ENCODE measurements at places on chromosomes 1 and 21.

- no peak for DNase-seq
These were observed 25.3 kb upstream of the TMCO1 start for GRCh38 chr1:165793951-165794350.

GRCh38 chr1:152946651-152947256 is at the start of gene SPRR5:
Gene SPRR5 (plus strand): TSS chr1:152947206. CDS start chr1:152948555, 1,349 bp downstream.
- no peak for DNase-seq

DNA sequence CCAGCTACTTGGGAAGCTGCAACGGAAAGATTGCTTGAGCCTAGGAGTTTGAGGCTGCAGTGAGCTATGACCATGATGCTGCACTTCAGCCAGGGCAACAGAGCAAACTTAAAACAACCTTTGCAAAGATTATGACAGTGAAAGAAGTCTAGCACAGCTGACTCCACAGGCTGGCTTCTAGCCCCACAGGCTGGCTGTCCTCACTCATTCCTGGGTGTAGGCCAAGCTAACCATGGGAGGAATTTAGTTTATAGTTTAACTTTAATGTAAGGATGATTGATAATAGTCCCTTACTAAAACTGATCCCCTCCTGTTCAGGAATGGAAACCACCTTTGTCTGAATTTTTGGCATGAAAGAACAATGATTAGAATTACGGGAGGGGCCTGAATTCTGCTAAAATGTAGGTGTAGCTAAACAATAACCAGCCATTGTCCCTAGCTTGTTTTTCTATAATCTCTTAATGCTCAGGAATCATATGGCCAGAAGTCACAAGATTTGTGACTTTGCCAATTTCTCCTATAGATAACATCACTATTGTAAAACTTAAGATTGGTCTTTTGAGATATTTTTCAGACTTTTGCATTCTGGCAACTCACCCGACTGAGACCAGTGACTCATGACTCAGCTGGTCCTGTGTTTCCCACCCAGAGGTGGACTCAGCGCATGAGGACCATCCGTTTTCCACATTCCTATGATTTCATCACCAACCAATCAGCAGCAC is 28.1 kb upstream of the SGIP1 start:
- DNase-seq: no peak

DNA sequence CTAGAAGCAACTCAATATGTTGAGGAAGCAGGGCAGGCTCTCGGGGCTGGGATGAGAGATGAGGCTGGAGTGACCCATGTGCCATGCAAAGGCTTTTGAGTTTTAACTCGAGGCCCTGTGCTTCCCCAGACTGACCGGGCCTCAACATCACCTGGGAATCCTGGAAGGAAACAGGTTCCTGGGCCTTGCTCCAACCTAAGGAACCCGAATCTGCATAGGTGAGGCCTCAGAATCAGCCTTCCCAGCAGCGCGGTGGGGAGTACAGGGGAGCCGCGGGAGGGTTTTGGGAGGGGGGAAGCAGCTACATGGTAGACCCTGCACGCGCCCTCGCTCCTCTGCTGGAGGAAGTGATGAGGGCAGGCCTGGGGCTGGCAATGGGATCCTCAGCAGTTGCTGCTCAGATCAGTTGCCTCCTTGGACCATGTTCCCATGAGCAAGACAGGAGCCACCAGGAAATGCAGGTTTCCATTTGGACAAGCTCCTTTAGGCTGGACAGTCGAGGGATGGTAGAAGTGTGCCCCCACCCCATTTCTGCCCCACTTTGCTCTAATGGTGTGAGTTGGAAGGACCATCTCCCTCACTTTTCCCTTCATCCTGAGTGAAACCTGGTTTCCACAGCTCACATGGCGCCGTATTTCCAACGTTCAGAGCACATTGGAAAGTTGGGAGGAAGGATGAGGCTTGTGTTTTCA is 4.5 kb upstream of the KIAA1614 start:
- DNase-seq: no peak

DNA sequence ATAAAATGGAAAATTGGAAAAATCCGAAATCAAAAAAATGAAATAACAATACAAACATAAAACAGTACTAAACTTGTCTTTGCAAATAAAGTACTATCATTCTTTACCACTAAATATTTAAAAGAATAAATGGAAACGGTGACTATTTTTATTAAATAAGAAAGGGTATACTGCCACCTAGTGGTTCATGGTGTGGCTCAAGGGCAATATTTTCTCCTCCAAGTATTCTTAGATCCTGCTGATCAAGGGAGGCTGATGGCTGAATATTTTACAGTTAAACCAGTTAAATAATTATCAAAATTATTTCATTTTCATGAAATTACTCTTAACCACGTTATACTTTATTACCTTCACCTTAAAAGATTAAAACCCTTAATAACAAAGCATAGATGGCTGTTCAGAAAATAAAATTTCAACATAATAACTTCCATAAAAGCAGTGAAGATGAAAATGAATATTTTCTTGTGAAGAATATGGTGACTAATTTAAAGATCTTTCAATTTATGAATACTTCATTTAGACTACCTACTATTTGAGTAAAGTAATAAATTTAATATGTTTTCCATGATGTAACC is 1793.9 kb downstream of the NCAM2 start:
- peak; percentile 40 for DNase-seq

GRCh38 chr1:41856944-41857285 is 61.8 kb downstream of the HIVEP3 start:
- no peak for DNase-seq

GRCh38 chr1:181711820-181712219 is 228.5 kb downstream of the CACNA1E start:
- DNase-seq: no peak

- no peak for DNase-seq
These were observed 135.1 kb downstream of the CLIC6 start for GRCh38 chr21:34803782-34804370.

GRCh38 chr1:4978660-4979390 is 324.4 kb downstream of the AJAP1 start:
- no peak for DNase-seq

GRCh38 chr1:155218854-155219591 is 10.5 kb downstream of the MTX1 start:
- DNase-seq: peak; percentile 55

DNA sequence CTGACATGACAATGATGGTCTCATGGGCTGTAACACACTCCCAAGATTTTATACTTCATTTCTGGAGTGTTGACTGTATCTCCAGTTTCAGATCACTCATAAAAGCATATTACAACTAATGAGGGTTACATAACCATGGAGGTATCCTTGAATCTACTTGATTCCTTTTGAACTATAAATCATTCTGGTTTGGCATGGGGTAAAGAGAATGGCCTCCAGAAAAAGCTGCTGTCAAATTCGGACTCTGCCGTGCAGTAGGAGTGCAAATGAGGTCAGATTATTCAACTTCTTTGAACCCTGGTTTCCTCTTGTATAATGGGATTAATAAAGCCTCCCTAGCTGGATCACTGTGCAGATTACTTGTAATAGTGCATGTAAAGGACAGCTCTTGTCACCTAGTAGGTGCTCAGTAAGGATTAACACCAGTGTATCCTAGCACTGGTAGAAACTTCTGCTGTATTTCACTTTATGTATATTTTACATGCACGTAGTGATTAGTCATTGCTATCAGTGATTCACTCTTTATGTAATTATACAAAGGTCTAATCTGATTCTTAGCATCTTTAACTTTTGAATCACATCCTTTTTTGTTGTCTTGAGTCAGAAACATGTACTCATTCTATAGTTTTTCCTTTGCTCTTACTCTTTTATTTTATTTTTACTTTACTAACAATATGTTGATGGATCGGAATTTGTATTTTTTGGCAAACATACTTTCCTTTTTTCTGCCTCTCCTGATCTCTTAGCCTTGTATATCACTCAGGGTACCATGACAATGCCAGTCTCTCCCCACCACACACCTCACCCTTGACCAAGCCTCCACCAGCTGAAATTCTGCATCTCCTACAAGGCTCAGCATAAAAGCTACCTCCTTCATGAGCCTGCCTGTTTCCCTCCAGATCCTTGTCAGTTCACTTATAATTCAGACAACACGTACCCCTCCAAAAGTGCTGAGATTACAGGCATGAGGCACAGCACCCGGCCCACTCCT is 3.2 kb downstream of the LRRC8C start:
- DNase-seq: peak; percentile 61

- DNase-seq: no peak
These were observed 430 bp downstream of the S100B start for GRCh38 chr21:46604329-46604974.

DNA sequence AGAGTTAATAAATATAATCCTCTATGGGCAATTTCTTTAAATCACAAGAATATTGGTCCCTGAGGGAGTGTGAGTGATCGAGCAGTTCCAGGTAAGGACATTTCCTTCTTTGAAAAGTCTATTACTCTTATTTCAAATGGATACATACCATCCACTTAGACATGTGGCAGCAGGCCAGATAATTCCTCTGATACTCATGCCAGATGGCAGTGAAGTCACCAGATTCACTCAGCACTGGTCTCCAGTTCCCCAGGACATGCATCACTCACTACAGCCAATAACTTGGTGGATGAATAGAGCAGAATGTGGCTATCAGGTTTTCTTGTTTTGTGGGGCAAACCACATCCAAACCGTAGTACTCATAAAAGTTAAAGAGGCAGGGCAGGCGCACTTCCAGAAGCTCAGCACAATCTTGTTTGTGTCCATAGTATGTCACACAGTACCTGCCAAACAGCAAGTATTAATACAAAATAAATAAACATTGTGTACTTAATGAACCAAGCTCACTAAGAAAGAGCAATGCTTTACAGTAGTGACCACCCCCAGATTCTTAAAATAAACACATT is 74.2 kb upstream of the CD53 start:
- DNase-seq: no peak

DNA sequence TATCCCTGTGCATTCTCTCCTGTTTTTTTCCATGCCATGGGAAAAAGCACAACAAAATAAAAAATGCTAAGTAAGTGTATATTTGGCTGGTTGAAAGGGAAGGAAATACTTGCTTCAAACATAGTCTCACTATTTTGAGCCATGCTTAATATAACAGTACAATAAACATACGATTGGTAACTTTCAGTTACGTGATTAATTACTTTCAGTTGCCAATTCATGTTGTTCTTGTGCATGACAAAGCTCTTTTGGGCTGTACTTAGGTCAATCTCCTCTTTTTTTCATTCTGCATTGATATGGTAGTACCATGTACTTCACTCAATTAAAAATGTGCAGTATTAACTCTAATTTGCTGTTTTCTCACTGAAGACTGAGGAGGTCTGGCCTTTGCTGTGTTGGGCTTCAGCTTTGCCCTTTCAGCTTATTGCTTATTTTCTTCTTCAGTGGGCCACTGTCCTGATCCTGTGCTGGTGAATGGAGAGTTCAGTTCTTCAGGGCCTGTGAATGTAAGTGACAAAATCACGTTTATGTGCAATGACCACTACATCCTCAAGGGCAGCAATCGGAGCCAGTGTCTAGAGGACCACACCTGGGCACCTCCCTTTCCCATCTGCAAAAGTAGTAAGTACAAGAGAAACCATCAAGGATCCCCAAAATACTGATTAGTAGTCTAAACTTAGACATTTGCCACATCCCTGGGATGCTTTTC is 2.7 kb downstream of the C4BPB start:
- DNase-seq: no peak

GRCh38 chr21:21179619-21180298 is 181.6 kb downstream of the NCAM2 start:
- DNase-seq: no peak

- DNase-seq: no peak
These were observed 680.1 kb downstream of the MATN1 start for GRCh38 chr1:30043256-30043655.

- DNase-seq: no peak
These were observed 174.0 kb downstream of the CRB1 start for GRCh38 chr1:197441999-197442414.

DNA sequence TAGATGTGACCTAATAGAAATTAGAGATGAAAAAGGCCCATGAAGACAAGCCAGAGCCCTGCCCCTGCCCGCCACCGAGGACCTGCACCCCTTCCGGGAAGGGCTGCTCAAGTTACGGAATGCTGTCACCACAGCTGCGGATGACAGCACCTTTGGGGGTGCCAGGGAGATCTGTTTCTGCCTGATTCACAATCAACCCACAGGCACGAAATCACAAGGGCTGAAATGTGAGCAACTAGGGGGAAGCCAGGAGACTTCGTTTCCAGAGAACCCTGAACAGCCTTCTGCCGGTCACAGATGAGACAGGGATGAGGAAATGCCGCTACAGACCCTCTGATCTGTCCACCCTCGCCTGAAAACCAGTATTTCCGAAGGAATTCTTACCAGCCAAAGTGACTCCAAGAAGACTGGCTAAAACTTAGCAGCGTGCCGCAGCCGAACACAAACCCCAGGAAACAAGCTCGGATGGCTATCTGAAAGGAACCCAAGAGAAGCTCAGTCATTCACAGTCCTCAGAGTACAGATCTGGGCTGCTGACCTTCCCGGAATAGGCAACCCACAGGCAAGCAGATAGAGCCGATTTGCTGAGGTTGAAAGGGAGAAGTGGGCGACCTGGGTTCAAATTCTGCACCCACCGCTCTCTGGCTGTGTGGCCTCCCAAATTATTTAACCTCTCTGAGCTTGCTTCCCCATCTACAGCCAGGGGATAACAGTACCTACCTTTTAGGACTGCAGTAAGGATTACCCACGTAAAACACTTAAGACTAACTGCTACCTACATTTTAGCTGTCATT is 1.1 kb downstream of the ICMT start:
- no peak for DNase-seq

DNA sequence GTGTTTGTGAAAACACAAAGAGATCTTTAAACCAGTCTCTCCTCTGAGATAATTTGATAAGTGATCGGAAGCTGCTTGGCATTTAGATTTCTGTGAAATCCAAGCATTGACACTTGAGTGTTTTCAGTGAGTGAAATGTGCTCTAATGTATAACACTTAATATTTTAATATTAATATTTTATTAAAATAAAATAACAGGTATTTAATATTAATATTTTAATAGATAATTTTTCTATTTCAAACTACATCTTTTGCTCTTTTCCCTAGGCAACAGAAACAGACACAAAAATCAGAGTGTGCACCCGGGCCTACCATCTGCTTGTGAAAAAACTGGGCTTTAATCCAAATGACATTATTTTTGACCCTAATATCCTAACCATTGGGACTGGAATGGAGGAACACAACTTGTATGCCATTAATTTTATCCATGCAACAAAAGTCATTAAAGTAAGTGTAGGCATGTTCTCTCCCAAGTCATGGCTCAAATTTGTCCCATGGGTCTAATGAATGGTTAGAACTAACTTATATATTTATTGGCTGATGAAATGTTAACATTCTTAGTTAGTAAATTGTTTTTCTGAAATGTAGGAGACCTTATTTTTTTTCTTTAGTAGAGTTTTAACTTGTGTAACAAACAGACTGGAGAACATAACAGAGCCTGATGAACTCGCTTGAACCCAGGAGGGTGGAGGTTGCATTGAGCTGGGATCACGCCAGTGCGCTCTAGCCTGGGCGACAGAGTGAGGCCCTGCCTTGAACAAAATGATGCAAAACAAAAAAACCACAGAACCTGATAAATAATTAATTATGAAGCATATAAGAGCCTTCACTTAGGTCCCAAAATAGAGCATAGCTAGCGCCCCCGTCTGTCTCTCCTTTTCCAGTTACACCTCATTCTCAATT is 55.2 kb downstream of the MTR start:
- no peak for DNase-seq
